ENCODE measurements at places on chromosomes 13 and 19.

DNA sequence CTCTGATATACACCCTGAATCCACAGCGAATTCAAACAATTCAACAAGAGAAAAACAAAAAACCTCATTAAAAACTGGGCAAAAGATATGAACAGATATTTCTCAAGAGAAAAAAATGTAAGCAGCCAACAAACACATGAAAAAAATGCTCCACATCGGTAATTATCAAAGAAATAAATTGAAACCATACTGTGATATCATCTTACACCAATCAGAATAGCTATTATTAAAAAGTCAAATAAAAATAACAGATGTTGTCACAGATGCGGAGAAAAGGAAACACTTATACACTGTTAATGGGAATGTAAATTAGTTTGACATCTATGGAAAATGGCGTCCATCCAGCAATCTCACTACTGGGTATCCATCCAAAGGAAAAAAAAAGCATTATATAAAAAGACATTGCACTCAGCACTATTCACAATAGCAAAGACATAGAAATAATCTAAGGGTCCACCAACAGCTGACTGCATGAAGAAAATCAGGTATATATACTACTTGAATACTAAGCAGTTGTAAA is 1495.0 kb upstream of the PCDH20 start:
- no peak for DNase-seq

DNA sequence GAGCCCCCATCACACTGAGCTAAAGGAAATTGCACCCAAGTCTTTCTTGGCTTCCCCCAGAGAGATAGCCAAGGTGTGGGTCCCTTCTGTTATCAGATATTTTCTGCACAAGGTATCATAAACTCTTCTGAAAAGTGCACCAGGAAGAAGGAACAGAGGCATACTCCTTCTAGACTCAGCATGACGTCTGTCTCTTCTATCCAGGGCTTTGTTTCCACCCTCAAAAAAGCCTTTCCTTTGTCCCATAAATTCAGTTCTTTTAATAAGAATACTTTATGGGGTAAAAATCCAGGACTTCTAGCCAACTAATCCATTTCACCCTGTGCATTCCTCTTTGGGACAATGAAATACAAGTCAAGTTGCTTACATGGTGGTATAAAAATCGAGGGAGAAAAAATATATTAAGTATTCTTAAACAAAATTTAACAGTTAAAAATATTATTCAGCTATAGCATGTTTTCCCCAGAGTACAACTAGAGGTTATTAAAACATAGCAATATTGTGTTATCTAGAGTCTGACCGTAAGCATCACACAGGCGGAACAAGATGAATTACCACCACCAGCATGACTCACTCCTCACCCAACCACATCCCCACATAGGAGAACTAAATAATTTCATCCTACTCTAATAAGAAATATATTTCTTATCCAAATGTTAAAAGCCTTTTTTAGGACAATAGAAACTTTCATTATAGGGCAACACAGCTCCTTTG is 79.9 kb upstream of the GPC6 start:
- peak; percentile 84 for DNase-seq

DNA sequence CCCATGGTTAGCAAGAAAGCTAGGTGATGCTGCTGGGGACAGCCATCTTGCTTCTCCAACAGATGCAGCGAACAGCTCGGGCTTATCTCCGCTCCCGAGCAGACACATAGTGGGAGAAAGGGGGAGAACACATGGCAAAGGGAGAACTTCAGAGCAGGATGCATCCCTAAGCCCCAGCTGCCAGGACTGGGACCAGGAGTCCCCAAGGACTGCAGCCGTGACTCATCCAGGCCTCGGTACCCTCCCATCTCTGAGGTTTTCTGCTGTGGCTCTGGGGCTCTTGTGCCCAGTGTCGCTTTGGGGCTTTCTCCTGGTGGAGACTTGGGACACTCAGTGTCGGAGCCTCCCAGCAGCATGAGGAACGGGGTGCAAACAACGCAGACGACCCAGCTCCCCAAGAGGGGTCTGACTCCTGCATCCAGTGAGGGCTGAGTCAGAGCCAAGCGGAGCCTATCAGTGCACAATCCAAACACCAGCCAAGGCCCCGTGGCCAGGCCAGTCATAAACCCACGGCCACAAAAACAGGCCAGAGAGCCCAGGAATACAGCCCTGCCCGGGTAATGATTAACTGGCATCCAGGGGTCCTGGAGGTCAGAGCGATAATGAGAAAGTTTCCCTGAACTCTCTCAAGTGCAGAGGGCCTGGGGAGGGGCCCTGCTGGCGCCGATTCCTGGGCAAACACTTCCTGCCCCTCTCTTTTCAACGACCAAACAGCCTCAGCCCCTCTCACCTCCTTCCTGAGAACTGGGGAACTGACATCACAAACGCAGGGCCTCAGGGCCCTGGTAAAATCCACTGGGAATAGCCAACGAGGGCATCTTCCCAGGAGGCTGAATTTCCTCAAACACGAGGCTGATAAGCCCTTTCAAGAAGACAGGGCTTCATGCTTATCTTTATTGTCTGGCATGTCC is 202.9 kb downstream of the USP12 start:
- DNase-seq, result no peak

- no peak for DNase-seq
Measured at GRCh38 chr19:7904074-7905020, 670 bp downstream of the MAP2K7 start.

GRCh38 chr13:103325672-103326071 is 259.5 kb upstream of the SLC10A2 start:
- DNase-seq, result no peak

GRCh38 chr19:40503320-40503695 is 36.5 kb downstream of the SPTBN4 start:
- no peak for DNase-seq

DNA sequence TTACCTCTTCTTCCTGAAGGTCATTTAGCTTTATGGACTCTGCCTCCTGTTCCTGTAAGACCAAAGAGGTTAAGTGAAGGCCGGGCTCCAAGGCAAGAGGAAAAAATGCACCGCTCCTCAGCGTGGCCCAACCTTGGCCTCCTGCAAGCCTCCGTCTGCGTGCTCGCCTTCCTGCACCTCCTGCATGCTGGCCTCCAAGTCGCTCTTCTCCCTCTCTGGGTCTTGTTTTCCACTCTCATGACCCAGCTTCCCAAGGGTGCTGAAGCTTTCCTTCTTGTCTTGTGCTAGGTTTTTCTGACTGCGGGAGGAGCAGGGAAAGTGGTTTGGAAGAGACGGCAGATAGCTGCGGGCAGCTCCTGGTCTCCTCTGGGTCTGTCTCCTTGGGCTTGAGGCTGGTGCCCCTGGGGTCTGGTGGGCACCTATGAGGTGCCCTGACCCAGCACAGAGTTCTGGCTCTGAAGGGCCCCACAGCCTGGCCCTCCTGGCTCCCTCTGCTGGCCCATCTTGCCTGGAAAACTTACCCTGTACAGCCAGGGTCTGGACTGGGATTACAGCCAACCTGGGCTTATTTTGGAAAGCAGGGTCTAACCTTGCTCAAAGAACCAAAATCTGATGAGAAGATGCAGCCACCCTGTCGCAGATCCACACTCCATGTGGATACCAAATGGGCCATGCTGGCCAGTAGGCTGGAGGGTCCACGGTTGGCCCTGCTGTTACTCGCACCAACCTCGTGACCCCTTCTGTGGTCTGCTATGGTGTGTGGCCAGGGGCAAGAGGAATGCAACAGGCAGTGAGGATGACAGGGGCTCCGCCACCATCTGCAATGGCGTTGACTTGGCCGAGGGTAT is 5.2 kb downstream of the C13orf46 start:
- DNase-seq, result no peak

- no peak for DNase-seq
Measured at GRCh38 chr13:86665842-86666241, 866.6 kb upstream of the SLITRK6 start.

DNA sequence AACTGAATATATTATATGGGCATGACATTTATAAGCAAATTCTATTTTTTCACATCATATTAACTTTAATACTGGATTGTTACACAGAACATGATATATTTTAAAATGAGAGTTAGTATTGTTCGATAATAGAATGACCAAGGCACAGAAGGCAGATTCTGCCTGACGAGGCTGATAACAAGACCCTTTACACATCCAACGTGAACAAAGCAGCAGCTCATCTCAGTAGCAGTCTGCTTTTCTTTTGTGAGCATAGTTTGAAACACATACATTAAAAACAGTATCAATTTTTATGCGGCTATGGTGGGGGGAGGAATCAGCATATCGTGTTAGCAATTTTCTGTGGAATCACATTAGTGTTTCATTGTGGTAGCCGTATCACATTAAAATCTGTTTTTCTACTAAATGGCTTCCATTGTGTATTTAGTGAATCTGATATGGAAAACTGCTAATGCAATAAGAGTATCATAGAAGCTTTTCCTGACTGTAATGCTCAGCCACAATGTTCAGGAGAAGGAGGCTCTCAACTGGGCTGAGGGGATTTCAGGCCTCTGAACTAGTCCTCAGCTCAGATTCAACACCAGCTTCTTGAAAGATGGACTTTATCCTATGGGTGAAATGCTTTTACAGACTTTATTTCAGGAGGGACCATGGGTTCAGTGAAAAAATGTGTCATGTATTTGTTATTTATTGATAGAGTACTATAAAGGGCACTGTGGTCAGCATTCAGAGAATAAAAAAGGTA is 4.0 kb downstream of the SMAD9 start:
- no peak for DNase-seq

DNA sequence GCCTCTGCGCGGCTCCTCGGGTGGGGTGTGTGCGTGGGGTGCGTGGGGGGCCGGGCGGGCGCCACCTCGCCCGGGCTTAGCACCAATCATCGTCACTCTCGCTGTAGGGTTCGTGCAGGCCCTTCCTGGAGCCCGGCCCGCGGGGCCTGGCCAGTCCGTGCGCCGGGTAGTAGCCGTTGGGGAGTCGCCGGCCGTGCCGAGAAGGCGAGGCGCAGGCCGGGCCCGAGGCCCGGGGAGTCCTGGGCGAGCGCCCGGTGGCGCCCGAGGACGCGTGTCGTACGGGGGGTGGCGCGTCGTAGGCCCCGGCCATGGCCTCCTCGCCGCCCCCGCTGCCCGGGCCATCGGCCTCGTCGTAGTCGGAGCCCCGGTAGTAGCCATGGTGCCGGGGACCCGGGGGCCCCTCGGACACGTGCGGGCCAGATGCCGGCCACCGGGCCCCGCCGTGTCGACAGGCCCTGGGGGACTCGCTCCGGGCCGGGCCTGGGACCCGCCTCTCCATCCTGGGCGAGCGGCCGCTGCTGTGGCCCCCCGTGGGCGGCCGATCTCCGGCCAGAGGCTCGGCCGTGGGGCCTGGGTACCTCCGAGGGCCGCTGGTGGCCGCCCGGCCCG is 57.1 kb downstream of the IER2 start:
- no peak for DNase-seq

- DNase-seq, result no peak
Measured at GRCh38 chr13:33328701-33329100, 43.1 kb upstream of the STARD13 start.

- DNase-seq, result no peak
Measured at GRCh38 chr19:45659096-45659729, 8.8 kb upstream of the GIPR start.

DNA sequence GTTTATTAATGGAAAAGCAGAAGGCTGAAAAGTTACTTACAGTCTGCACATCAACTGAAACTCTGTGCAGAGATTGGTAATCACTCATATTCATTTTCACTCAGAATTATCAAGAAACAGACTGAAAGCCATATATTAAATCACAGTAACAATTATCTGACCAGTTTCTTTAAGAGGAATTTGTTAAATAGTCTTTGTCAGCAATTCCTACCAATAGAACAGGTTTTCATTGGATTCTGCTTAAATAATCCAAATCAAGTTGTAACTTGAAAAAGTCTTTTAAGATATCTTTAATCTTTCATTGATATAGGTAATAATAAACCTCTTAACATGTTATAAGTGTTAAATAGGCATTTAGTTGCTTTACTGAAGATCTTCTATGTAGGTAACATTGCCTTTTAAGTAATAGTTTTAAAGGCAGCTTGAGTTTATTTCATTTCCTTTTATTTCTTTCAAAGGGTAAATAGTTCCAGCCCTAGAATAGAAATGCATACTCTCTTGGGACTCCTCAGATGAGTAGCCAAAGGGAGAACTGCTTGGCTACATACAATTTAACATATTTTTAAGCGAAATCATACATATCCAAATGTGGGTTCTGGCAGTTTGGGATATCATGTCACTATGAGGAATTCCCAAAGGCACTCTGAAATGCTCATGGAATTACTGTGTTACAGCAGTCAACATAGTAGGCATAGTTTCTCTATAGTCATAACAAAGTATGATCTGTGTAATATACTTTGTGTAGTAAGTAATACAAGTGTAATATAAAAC is 326.0 kb upstream of the SPRY2 start:
- DNase-seq, result peak; percentile 90

DNA sequence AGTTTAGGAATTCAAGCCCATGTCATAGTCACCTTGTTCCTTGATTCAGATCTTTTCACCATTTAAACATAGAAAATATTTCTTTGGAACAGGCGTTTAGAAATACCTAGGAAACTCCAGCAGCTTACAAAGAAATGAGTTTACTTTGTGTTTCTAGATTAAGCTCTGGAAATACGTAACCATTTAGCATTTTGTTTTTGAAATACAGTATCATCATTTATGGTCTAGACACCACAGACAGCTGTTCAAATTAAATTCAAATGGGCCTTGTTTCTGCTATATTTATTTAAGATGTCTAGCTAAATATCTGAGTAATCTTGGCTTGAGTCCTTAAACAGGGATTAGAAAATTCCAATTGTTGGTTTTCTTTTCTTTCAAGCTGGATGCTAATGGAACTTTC is 228.5 kb downstream of the NDFIP2 start:
- peak; percentile 67 for DNase-seq

- DNase-seq, result no peak
Measured at GRCh38 chr13:25097426-25097825, 1.5 kb downstream of the PABPC3 start.

DNA sequence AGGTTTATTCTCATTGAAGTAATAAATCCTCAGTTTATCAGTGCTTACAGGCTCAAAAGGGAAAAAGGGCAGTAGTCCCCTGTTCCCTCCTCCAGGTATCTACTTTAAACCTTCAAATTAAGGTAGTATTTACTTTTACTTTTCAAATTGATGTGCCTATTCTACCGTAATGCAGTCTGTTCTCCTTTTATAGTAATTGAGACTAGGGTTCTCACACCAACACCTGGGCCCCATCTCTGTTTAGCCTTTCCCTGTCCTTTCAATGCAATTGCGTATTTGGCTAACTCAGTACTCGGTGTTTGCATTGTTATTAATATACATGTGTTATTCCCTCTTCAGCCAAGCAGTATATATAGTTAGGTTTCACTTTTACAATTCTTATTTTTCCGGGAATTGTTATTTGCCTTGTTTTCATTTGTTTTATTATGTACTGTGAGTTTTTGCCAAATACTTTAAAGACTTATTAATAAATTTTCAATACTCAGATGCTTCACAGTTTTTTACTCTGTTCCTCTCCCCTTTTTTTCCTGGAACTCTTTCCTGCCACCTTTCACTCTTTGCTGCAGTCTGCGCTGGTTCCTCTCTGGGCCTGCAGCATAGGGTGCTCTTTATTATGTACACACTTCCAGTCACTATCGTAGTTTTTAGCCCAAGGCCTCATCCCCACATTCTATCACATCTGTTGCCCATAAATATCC is 30.3 kb downstream of the USPL1 start:
- DNase-seq, result no peak

DNA sequence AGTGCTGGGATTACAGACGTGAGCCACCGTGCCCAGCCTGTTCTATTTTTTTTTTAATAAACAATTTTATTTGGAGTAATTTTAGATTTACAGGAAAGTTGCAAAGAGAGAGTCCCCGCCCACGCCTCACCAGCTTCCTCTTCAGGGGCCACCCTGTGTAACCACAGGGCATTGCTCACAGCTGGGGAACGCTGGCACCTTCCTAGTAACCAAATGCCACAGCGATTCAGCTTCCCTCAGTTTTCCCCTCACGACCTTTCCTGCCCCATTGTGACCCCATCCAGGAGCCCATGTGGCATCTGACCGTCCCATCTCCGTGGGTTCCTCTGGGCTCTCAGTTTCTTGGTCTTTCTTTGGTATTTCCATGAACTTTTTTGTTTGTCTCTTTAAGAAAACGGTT is 83.9 kb downstream of the GNG7 start:
- no peak for DNase-seq
